ENCODE measurements at places on chromosomes 2 and 18.

GRCh38 chr2:133885847-133886246 is 317.6 kb upstream of the NCKAP5 start:
- no peak for DNase-seq

DNA sequence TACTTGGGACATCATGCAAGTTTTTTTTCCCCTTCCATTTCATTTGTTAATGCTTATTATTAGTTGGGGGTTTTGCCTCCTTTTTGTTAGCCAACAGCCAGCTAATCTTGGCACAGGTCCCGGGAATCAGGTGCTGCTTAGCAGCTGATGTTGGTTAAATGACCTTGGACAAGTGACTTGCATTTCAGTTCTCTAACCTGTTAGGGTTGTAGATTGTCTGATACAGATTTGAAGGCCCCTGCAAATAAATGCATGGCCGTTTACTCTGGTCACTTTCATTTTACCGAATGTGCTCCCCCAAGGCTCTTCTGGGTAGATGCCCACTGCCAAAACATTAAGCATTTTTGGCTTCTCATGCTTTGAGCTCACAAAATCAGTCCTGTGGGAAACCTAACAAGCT is 120.9 kb downstream of the SPTBN1 start:
- no peak for DNase-seq

DNA sequence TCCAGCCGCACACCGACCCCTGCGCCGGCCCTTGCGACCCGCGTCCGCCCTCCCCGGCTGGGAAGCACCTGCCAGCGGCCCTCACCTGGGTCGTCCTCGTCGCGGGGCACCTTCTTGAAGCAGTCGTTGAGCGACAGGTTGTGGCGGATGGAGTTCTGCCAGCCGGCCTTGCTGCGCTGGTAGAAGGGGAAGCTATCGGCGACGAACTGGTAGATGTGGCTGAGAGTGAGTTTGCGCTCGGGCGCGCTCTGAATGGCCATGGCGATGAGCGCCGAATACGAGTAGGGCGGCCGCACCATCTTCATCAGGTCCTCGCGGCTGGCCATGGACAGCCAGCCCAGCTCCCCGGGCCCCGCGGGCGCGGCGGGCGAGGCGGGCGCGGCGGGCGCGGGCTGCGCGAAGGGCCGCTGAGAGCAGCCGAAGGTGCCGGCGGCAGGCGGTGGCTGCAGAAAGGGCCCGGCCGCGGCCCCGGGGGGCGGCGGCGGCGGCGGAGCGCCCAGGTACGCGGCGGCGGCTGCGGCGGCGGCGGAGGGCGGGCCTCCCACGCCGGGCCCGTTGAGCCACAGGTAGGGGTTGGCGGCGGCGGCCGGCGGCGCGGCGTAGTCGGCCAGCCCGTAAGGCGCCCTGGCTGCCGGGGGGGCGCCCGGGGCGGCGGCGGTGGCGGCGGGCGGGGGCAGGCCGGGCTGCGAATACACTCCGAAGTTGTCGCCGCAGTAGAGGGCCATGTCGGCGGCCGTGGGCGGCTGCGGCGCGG is 505 bp downstream of the FOXI3 start:
- DNase-seq = no peak

- no peak for DNase-seq
Measured at GRCh38 chr2:69097148-69097610, 84.2 kb downstream of the ANTXR1 start.

- DNase-seq = no peak
Measured at GRCh38 chr2:179250095-179250494, 14.5 kb downstream of the SESTD1 start.

GRCh38 chr18:2424420-2424819 is 146.9 kb downstream of the METTL4 start:
- DNase-seq = no peak

GRCh38 chr2:107635883-107636282 is 190.8 kb upstream of the RGPD4 start:
- DNase-seq = no peak

GRCh38 chr18:11736656-11737055 is 47.6 kb downstream of the GNAL start:
- DNase-seq = no peak

GRCh38 chr2:187358531-187358930 is 89.5 kb downstream of the CALCRL start:
- no peak for DNase-seq

DNA sequence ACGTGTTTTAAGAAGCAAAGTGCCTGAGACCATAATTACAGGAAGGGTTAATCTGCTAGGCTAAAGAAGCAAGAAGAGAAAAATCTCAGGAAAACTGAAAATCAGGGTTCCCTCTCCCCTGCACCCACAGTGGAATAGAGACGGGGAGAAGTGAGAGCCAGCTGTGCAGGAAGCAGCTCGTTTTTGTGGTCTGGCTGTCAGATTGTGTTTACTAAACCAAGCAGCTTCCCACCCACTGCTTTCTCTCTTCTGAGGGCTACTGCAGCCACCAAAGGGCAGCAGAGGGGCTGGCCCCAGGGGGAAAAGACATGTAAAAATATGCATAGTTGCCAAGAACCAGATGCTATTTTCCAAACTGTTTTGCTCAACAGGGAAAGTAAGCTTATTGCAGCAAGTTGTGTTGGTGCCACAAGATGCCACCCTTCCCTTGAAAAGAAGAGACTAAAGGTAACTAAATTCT is 72.6 kb upstream of the THUMPD2 start:
- peak; percentile 62 for DNase-seq

DNA sequence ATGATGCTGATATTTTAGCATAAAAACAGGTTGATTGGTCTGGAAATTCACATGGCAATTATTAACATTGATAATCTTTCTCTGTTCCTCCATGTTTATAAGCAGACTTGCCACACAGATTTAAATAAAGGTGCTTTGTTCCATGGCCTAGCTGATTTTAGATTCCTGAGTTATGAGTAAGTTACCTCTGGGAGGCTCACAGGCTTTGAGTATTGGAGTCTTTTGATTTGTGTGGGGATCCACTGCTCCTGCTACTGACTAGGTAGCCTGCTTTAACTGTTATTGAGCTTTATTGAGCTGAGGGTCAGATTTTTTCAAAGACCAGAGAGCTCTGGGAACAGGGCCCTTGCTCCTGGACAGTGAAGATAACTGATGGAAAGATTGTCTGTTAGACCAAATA is 166.1 kb downstream of the ANKRD30B start:
- no peak for DNase-seq

- DNase-seq = peak; percentile 6
Measured at GRCh38 chr18:31741097-31741735, 19.5 kb downstream of the SLC25A52 start.

Data from GM04504 (cell line).